ENCODE measurements at places on chromosomes 1 and 21. TPM values are rescaled to one million over a fixed set of nuclear protein-coding genes. Genes with fewer than 3 reads are reported as not detected.

The KLF18 gene
- total RNA-seq: not detected

The GPX7 gene
- total RNA-seq: 8.6 TPM

The CR1 gene
- total RNA-seq: 20.7 TPM

DNA sequence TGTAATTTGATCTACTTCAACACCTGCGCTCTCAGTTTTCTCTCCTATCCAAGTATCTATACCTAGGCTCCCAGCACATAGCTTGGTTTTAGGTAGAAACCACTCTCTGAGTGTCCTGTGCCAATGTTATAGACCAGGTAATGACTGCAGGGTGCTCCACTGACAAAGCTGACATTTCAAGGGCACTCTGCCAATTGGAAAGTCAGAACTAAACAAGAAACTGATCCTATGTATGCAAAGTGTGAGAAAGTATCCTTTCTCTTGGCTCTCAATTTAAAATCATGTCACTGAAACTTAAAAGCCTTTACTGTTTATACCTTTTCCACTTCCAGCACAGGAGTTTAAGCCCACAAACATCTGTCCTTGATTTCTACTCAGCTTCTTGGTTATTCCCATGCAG is 45.0 kb upstream of the AIM2 start:
- no peak for DNase-seq

DNA sequence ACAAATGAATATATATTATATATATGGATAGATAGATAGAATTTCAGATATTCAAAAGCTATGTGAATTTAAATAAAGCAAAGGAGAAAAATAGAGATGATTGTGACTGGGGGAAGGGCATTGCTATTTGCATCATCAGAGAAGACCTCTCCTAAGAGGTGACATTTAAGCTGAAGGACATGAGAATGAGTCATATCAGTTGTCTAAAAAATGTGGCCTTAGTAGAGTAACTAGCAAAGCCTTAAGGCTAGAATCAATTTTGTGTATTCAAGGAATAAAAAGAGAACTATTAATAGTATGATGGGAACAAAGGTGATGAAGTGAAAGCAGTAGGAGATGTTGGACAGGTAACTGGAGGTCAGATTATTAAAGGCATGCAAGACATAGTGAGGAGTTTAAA is 34.8 kb upstream of the SLC35F3 start:
- no peak for DNase-seq

DNA sequence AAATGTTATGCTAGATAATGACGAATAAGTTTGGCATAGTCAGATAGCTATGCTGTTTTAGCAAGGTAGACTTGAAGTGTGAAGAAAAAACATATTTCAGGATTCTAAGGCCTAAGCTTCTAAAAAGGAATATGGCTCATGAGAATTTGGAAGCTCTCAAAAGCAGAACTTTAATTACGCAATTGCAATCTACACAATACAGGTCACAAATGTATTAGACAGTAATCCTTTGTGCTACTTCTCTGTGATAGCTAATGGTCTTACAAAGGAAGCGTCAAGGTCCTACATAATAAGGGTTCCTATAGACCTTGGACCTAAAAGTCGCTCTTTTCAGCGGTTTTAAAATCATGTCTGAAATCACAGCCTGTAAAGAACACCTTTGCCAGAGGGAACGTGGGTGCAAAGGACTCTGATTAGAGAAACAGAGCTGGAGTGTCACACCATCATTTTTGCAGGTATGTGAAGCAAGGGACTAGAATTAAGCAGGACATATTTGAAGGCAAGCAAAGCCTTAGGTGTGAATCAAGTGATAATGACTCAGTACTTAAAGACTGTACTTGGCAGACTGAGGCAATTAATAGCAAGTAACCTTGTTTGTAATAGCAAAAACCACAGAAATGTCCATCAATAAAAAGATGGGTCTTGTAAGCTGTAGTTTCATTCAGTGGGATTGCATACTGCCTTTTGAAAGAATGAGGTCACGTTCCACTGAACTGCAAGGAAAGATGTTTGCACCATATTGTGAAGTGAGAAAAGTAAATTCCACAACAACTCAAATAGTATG is 420.2 kb downstream of the KCTD3 start:
- no peak for DNase-seq

DNA sequence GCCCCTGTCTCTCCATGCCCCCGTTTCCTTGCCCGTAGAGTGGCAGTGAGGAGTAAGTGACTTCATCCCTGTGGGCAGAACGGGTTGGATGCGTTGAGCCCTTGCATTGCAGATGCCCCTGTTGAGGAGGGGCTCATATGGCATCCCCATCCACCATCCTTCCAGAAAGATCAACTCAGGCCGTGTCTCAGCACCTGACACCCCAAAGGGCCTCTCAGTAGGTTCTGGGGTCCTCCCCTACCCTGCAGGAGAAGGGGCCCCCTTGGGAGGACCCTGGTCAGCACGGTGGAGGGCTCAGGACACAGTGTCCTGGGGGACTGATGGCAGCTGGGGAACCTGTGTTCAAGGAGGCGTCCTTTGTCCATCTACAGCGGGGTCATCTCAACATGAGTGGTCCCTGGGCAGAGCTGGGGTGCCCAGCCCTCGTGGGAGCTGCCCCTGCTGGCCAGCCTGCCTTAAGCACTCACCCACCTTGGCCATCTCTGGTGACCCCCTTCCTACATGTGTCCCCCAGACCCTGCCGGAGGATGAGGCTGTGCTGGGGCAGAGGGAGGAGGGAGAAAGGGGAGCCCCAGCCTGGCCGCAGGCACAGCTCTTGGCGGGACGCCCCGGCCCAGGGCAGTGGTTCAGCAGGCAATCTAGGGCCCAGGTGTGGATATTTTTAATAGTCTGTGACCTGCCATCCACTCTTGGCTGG is 48.2 kb upstream of the ACTRT2 start:
- no peak for DNase-seq

GRCh38 chr1:114764689-114765088 is 6.9 kb upstream of the CSDE1 start:
- DNase-seq: no peak

DNA sequence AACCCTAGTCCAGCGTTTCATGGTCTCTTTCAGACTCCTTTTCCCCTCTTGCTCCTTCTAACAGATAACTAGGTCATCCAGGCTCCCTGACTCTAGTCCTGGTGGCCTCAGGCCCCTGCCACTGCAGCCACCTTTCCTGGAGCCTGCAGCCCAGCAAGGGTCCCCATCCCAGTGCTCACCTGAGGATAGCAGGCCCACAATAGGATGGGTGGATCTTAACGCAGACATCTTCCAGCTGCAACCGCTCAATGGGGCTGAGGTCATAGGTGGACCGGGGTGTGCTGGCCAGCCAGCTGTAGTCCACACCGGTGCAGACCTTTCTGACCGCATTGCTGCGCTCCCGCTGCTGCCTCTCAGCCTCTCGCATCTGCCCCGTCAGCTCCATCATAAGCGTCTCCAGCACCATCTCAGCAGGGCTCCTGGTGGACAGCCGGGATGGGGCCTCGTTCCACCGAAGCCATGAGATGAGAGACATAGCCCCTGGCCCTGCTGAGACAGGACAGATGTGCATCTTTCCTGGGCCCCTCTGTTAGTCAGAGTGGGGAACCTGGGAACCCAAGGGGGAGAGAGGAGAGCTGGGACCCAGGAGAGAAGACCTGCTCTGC is 10.9 kb downstream of the RD3 start:
- DNase-seq: no peak

GRCh38 chr1:45512641-45513054 is 9.0 kb downstream of the PRDX1 start:
- DNase-seq: no peak

DNA sequence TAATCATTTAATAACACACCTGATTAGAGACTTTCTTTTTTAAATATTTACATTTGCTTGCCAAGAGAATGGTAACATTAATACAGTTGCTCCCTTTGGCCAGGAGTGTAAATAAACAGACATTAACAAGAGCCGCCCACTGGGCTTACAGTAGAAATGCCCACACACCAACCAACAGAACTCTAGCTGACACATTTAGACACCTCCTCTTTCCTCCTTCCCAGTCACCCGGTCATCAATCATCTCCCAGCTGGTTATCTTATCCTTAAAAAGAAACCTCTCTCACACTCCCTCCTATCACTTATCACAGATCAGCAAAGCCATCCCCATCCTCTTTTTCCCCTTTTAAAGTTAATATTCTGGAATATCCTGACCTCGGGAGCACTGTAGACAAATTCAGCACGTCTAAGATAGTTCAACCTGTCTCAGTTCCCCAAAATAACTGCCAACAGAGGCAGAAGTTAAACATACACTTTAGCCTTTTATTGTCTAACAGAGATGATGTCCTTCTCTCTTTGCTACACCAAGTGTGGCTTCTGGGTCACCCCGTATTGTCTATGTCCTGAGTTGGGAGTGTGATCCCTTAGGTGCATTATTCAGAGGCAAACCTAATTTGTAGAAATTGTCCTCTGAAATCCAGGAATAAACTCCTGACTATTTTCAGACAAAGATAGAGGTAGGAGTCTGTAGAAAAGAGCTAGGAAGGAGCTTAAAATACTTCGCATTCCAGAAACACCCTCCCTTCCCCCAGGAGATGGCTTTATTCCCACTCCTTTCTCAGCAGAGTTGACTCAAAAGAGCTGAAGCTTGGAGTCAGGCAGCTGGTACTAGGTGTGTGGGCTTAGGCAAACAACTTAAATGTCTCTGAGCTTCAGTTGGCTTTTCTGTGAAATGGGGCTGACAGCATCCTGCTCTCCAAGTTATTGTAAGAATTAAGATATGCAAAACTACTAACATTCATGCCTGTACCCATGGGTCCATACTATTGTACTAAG is 8.8 kb downstream of the MYCL start:
- no peak for DNase-seq

- DNase-seq: no peak
Measured at GRCh38 chr1:53781654-53782053, 42.7 kb upstream of the GLIS1 start.

GRCh38 chr1:43358121-43358745 is 548 bp upstream of the CDC20 start:
- no peak for DNase-seq

GRCh38 chr1:24803220-24803619 is 58.0 kb downstream of the CLIC4 start:
- no peak for DNase-seq

GRCh38 chr1:238257018-238257621 is 366.4 kb upstream of the ZP4 start:
- DNase-seq: no peak
